ENCODE measurements at places on chromosomes 16 and 17. TPM values are rescaled to one million over a fixed set of nuclear protein-coding genes. Genes with fewer than 3 reads are reported as not detected.

DNA sequence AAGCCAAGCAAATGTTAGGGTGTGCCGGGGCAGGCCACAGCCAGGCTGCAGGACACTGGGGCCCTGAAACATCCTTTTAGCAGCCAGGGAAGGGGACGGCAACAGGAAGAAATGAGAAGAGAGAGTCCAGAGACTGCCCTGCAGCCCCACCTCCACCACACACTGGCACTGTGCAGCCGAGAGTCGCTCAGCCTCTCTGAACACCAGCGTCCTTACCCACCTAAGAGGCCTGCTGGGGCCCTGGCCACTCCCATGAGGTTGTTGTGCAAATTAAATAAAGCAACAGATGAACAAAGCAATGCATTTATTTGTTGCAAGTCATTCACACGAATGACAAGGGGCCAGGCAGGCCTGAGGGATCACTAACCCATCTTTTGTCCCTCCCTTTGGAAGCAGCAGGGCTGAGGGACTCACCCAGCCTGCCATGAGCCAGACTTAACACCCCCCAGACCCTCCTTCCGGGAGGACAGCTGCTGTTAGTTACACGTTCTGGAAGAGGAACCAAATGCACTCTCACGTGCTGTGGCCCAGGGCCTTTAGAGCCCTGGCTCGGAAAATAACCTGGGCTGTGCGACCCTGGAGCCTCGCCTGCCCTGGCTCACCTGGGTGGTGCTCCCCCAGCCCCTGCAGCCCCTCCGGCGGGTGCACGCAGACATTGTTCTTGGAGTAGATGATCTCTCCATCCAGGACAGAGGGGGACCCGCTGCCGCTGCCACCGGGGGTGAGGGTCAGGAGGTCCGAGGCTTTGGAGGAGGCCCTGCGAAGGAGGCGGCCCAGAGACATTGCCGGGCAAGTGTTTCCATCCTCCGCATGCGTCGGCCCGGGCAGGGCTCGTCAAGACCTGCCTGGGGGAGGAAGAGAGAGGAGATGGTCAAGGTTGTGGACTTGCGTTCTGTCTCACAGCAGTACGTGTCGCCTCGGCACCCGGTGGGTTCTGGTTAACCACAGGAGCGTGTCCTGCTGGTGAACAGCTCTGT is 22.6 kb downstream of the TBC1D16 start:
- H3K4me3 ChIP-seq = no peak overlapping the region
- peaks cover 4% of the 10 kb centered on the region for H3K4me1 ChIP-seq
- H3K27me3 ChIP-seq = no peaks in the 10 kb centered on the region
- DNase-seq = no peak
- H3K36me3 ChIP-seq = peaks cover 16% of the 10 kb centered on the region

The CD300LF gene
- total RNA-seq = 6.3 TPM

The EVI2B gene
- total RNA-seq = 16.7 TPM

GRCh38 chr16:73483934-73484711 is 436.2 kb upstream of the ZFHX3 start:
- no peak overlapping the region for H3K4me3 ChIP-seq
- H3K27ac ChIP-seq = no peak overlapping the region
- peaks cover 4% of the 10 kb centered on the region for H3K27me3 ChIP-seq
- H3K36me3 ChIP-seq = no peaks in the 10 kb centered on the region
- DNase-seq = no peak
- H3K4me1 ChIP-seq = no peaks in the 10 kb centered on the region

DNA sequence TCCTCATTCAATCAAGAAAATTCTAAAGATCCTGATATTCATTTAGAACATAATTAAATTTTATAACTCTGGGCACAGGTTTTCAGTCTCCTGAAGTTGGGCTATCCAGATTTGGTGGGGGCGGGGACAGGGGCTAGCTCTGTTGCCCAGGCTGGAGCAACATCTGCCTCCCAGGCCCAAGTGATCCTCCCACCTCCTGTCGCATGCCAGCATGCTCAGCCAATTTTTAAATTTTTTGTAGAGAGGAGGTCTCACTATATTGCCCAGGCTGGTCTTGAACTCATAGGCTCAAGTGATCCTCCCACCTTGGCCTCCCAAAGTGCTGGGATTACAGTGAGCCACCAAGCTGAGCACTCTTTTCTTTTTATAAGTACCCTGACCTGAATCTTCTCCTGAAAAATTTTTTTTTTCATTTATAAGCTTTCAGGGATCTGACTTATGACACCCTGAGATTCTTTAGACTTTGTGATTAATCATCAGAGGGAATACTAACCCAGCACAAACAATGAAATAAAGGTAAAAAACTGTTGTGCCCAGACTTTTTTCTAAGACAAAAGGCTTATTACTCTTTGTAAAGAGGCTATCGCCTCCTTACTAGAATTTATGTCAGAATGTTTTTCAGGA is 62.6 kb downstream of the TUBD1 start:
- no peaks in the 10 kb centered on the region for H3K36me3 ChIP-seq
- H3K27me3 ChIP-seq = no peaks in the 10 kb centered on the region
- no peak for DNase-seq
- peak overlapping the region; percentile 78 for H3K27ac ChIP-seq
- peaks cover 18% of the 10 kb centered on the region for H3K4me1 ChIP-seq
- no peak overlapping the region for H3K4me3 ChIP-seq

The CASKIN2 gene
- total RNA-seq = 66.9 TPM
